Choroid plexus epithelial cell (primary cell): ENCODE measurements at places on chromosomes 5 and 9.
A peak's percentile ranks its signal among the peaks of the same experiment; 100 is the strongest.

DNA sequence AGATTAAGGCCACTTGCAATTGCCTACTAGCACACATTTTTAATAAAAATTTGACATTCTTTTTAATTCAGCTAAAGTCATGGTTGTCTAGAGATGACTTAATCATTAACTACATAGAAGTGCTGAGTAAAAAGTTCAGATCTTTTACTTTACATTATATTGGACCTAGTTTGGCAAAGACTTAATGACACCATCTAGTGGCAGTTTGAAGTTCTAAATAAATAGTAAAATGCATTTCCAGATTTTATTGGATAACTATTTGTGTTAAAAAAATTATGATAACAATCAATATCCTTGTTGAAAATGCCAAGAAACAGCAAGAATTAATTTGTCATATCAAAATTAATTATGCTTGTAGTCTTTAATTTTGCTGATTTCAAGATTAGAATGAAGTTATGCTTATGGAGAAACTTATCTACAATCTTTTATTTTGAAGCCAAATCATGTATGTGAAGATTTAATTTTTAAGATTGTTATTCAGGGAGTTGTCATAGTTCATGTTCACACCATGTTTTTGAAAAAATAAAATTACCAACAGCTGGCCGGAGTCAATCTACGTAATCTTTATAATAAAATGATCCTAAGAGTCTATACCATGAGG lies 69.6 kb upstream of the PJA2 start:
- DNase-seq, result peak; percentile 61

DNA sequence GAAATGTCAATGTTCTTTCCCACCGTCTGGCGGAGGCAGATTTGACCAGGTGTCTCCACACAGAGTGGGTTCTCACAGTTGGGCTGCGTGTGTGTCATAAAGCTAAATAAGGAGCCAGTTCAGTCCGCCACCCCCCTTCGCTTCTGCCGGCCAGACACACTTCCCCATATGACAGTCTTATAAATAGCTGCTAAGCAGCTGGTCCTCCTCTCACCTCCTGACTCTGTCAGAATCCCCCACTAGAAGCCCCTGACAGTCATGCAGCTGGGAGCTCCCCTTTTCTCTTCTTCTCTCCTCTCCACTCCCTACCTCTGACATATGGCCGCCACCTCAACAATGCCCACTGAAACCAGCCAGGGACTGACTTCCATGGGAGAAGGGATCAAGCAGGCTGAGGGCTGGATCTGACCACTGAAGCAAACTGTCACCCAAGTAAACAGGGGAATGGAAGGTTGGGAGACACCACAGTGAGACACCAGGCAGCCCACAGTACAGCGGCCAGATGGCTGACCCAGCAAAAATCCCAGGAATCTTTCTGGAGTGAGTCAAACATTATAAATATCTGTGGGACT lies 141.9 kb upstream of the EFNA5 start:
- peak; percentile 75 for DNase-seq

DNA sequence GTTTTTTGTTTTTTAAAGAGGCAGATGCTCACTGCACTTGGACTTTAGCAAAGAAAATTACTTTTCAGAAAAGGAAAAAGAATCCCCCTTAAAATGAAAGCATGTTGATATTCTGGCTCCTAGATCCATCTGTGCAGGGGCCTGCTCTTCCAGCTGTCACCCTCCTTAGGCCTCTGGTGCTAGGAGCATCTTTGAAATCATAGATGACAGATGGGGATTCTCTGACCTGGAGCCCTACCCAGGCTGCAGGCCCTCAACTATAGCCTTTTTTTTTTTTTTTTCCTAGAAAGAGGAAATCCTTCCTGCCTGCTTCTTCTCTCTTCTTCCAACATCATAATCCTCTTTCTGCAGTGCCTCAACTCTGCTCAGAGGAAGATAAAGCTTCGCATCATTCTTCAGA lies 16.3 kb upstream of the DCP2 start:
- no peak for DNase-seq

DNA sequence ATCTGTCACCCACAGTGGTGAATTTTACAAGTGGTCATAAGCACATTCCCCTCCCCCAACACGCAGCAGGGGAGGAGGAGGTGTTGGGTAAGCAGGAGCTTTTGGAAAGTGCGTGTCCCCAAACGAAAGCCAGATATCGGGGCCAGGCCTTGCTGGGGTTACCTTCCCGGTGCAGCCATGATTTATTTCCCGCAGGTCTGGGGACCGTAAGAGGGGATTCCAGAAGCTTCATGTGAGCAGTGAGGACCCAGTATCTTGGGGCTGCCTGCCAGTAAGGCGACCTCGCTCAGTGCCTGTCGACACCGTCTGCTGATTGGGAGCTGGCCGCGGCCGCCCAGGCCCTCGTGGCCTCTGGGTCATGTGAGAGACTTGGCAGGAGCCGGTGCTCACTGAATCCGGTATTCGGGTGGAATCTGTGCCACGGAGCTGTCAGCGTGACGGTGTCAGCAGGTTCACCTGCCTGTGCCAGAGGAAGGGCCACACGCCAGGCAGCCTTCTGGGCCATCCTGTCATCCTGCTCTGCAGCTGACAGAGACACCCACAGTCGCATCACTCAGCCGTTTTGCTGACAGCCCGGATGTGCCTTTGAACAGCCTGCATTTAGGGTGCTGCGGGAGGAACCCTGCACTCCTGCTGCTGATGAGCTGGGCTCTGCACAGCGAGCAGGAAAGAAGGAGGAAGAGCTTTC lies 37.3 kb downstream of the SEC61B start:
- peak; percentile 66 for DNase-seq

GRCh38 chr5:164060786-164061355 lies 555.5 kb downstream of the MAT2B start:
- no peak for DNase-seq

DNA sequence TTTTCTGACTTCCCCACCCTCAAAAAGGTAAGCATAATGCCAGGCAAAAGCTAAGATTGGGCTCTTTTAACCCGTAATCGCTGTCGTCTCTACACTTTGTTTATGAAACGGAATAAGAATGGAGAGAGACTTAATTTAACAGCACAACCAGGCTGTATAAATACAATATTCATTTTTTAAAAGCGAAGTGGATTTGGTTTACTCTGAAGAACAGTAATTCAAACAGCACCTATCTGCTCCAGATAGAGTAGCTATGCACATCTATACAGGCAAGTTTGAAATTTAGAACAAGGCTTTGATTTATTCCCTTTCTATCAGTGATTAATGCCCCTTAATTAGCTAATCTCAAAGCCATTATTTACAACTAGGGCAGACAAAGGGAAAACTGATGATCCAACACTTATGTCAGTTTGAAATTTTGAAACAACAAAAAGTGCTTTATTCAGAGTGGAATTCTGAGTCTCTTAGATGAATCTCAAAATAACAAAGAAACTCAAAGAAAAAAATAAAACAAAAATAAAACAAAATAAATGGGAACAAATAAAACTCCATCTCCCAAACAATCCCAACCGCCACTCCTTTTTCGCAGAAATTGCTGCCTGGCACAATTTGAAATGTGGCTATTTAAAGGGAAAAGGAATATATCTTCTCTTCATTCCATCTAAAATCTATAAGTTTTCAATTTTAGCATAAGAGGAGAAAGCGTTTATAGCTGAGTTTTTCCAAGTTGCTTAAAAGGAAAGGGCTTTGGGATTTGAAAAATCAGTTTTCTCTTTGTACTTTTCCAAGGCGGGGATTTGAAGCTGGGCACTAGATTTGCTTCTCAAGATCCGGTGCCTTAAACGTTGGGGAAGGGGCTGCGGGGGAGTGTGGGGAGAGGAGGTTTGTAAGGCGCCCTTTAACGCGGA lies 298.6 kb downstream of the PARP8 start:
- DNase-seq, result no peak

DNA sequence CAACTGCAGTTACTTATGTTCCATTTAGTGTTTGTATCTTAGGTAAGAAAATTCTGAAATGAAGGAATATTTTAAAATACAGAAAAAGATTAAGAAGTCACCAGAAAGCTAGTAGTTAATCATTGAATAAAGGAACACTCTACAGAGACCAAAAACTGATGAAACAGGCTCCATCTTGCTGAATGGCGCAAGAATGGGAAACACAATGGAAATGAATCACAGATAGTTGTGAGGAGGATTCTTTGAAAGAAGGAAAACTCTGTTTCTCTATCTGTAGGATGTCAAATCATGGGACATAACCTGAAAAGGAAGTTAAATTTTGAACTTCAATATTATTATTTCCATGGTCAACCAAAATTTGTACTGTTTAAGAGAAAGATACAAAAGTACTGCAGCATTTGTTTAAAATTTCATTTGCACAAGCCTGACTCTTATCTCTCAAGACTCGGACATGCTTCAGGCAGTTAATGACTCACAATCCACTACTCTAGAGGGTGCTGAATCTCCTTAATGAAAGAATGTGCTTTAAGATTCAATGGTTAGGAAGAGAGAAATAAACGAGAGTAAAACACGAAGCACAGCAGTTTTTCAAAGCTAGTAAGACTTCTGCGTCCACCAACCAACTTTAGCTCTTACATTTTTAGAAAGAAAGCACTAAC lies 1064.4 kb upstream of the DMAC1 start:
- peak; percentile 36 for DNase-seq

DNA sequence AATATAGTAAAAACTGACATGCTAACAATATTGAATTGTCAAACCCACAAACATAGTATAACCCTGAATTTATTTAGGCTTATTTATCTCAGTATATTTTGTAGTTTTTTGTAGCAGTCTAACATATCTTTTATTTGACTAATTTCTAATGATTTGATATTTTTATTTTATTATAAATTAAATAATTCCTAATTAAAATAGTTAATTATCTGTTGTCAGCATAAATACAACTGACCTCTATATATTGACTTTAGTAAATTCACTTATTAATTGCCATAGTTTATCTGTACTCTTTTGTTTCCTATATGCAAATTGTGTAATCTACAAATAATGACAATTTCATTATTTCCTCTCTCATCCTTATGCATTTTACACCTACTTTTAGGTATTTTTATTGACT lies 215.1 kb upstream of the KIF2A start:
- DNase-seq, result no peak
